ENCODE measurements at places on chromosomes 6 and 20.

- no peak for DNase-seq
Measured at GRCh38 chr20:61299618-61300017, 47.6 kb downstream of the CDH4 start.

GRCh38 chr20:57163041-57163440 is 103.4 kb downstream of the BMP7 start:
- DNase-seq: no peak

- no peak for DNase-seq
Measured at GRCh38 chr6:147615659-147616456, 107.4 kb downstream of the SAMD5 start.

DNA sequence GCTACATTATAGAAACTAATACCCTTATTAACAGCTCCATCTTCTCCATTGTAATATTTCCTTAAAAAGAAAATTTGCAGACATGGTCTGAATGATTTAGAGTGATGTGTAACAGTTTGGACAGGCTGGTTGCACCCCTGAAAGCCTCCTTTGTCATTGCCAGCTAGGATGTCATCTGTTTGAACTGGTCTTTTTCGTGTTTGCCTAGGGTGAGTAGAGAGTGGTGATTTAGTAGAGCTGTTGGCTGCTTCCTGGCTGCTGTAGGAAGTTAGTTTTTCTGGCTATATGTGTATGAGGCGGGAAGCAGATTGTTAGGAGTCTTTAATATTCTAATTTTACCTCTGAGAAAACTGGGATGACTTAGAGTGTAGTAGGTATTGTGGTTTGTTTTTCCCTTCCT is 101.1 kb downstream of the ZFAND3 start:
- DNase-seq: peak; percentile 28

DNA sequence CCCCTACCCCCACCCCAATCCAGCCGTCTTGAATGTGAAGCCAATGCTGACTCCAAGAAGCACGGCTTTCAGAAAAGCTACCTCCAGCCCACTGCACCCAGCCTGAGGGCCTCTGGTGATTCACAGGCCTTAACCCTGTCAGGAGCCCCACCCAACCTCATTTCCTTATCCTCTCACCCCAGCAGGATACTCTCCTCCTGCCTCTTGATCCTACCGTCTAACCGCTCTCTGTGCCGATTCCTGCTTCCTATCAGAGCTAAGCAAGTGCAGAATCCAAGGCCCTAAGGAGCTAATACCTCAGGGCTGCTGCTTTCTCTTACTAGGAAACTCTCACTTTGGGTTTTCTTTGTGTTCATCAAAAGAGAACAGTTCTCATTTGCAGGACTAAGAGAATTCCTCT is 47.2 kb downstream of the TRERF1 start:
- DNase-seq: peak; percentile 19

- no peak for DNase-seq
Measured at GRCh38 chr20:57268399-57269076, 2.1 kb upstream of the BMP7 start.

DNA sequence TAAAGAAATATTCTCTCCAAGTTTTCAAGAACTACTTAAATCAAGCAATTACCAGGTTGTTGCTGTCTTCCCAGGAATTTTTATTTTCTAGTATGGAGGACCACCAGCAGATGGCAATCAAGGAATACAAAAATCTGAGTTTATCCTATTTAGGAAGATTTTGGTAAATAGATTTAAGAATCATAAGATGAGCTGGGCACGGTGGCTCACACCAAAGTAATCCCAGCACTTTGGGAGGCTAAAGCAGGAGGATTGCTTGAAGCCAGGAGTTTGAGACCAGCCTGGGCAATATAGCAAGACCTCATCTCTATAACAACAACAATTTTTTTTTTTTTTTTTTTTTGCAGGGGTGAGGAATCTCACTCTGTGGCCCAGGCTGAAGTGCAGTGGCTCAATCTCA is 19.3 kb upstream of the SEC63 start:
- DNase-seq: peak; percentile 42

GRCh38 chr6:148461986-148462577 is 119.4 kb downstream of the SASH1 start:
- no peak for DNase-seq

DNA sequence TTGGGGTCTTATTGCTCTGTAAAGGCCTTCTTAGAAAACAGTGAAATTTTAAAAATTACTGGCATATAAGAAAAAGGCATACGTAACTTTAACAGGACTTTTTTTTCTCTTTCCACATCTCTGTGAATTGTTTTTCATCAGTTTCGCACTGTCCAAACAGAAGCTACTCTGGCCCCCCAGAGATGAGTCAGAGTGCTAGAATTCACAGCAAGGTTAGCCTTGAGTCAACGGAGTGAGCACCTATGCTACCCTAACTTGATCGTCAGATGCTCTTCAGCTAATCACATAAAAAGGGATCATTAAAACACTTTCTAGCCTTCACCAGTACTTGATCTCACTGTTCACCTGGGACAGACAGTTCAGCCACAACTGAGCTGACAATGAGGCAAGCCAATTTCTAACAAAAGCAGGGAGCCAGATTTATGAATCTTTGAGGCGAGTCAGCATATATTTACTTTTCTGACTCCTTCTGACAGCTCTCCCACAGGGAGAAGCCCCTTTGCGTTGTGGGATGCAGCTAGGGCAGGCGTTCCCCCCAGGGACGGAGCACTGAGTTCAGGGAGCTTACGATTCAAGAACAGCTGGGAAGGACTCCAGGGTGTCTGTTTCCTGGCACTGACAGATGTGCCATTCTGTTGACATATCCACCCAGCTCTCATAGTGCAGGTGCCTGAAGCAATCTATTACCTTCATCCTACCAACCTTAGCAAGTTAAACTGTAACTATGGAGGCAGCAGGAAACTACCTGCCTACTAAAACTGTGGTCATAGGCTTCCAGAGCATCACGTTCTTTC is 46.4 kb upstream of the SPDEF start:
- peak; percentile 14 for DNase-seq

GRCh38 chr20:62136283-62137091 is 6.7 kb downstream of the PSMA7 start:
- peak; percentile 78 for DNase-seq

DNA sequence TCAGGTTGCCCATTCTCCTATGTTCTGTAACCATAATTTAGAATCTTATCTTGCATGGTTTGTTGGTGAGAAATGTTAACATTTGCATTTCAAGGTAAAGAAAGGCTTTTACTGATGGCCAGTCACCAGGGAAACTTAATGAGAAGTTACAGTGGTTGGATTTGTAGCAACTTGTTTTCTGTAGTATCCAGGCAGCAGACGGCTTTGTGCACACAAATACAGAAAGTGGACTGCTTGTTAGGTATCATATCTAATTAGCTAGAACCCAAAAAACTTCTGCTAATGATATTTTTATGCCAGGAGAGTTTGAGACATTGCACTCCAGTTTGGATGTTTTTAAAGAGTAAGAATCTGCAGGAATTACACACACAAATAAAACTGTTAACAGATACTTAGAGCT is 578.0 kb downstream of the DOK5 start:
- no peak for DNase-seq

DNA sequence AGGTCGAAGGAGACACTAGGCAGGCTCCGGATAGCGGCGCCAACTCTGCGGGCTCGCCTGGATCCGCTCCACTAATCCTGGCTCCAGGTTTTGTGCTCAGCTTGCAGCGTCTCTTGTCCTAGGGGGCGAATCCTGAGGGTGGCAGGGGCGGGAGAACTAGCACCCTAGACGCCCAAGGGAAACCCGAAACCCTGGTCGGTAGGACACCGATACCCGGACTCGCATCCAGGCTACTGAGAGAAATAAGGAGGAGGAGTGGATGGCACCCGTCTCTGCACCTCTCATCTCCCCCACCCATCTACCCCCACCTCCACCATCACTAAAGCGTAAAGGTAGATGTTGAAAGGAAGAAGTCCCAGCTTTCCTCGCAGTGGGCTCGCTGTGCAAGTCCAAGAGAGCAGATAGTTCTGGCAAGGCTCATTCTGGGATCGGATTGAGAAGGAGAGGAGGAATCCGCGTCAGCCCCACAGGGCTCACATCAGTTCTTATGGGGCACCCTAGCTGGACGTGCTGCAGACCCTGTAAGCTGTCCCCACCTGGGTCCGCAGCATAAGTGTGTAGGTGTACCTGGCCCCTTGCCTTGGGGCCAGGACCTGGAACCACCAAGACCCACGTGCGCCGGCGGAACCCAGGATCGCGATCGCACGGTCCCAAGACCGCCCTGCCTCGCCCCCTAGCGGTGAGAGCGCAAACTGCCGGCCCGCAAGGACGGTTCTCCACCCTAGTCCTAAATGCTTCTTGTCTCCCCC is 6.9 kb downstream of the SLC32A1 start:
- peak; percentile 93 for DNase-seq

GRCh38 chr6:167495506-167496401 is 170.9 kb downstream of the TTLL2 start:
- DNase-seq: no peak

GRCh38 chr20:44582311-44583025 is at the start of gene PKIG:
TSS of gene PKIG (plus strand) at chr20:44582579. CDS start at chr20:44614557, 31,978 bp downstream.
- DNase-seq: no peak

DNA sequence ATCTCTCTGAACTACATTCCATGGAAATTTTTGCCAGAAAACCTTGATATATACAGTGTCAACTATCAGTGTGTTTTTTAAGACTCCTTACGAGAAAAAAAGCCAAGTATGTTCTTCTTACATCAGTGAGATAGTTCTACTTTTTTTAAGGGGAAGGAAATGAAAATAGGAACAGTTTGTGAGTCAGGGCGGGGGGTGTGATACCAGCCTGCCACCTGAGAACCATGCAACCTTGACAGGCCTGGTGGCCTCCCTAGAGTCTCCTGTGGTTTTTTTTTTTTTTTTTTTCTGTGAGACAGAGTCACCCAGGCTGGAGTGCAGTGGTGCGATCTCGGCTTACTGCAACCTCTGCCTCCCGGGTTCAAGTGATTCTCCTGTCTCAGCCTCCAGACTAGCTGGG is 96.3 kb upstream of the GCM1 start:
- DNase-seq: no peak

DNA sequence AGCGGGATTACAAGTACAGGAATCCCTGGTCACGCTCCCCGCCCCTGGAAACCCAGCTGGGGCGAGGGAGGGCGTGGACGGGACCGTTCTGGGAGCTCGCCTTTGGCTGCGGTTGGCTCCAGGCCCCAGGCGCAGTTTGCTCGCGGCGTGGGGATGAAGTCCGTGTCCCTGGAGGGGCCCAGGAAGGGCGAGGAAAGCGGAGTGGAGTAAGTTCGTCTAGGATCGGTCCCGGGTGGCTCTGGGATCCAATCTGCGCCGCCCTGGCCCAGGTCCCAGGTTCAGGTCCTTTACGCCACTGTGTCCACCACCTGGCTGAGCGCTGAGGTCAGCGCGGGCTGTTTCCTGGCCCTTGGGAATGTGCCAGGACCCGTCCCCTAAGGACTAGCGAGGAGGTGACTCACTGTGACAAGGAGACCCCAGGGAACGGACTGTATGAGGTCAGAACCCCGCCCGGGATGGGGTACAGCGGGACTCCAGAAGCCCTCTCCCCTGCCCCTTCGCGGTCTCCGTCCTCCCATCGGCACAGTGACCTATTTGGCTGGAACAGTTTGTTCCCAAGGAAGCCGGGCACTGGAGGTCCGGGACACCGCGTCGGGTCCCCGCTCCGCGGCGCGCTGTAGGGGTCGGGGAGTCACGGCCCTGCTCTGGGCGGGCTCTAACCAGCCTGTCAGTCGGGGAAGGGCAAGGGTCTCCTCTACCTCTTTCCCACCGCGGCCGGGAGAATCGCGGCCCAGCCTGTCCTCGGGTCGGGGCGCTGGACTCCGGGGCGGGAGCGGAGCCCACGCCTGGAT is 724 bp downstream of the CDKN1A start:
- DNase-seq: no peak

DNA sequence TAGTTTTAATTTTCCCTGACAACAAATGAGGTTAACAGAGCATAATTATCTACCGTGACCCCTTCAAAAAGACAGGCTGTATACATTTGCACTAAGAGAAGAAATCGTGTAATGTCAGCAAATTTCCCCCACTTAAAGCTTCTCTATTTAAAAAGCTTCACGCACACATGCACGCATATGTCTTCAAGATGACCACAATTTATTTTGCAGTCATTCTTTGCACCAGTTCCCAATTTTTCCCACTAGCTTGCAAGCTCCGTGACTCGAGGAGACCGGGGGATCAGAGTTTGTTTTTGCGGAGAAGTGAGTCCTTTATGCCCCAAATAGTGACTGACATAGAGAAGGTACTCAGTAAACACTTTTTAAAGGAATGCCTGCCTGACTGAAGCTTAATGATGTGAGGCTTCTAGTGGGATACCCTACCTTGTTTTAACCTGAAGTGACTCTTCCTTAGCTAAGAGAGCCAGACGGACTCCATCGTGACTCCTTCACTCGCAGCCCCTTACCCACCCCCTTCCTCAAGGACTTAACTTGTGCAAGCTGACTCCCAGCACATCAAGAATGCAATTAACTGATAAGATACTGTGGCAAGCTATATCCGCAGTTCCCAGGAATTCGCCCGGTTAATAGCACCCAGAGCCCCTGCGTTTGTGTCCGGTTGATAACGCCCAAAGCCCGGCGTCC is 9.3 kb upstream of the NQO2 start:
- no peak for DNase-seq

DNA sequence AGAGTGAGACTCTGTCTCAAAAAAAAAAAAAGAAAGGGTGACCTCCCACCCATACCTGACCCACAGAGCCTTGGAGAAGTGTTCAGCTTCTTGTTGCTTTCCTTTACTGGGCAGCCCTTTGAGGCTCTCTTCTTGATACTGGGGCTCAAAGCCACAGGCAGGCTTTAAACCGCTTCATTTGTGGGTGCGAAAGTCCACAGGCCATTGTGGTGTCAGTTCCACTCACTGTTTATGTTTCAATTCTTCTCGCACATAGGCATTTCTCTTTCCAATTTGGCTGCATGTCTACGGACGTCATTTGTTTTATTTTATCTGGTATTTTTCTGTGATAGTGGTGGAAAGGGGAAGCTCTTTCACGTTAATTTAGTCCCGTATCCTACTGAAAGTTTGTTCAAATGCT is 34.6 kb downstream of the PPARD start:
- DNase-seq: no peak

- no peak for DNase-seq
Measured at GRCh38 chr6:92887871-92888270, 531.5 kb downstream of the EPHA7 start.

- DNase-seq: no peak
Measured at GRCh38 chr6:113271437-113271836, 585.7 kb upstream of the MARCKS start.

- DNase-seq: no peak
Measured at GRCh38 chr6:109331081-109331480, 51.2 kb downstream of the CD164 start.

Data from A549 (cell line).